ENCODE measurements at places on chromosomes 13 and 19. TPM values are rescaled to one million over a fixed set of nuclear protein-coding genes. Genes with fewer than 3 reads are reported as not detected.

DNA sequence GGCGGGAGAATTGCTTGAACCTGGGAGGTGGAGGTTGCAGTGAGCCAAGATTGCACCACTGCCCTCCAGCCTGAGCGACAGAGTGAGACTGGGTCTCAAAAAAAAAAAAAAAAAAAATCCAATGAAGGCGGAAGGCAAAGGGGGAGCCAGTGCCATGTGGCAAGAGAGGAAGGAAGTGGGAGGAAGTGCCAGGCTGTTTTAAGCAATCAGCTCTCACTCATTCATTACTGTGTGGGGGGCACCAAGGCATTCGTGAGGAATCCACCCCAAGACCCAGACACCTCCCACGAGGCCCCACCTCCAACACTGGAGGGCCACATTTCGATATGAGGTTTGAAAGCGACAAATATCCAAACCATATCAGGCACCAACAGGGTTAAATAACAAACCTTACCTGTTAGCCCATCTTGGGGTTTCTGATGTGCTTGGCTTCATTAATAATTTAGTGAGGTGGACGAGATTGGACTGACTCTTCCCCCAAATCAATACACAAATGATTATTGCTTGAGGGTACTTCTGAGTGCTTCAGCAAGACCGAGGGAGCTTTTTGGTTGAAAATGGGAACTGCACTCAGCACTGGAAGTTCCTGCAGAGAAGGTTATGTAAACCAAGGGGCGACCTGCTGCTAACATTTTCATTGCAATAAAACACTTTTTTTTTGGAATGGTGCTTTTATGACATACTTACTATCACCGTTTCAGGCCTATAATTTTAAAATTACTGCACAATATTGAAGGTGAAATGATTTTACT, 7.5 kb upstream of the LRP3 start:
- no peak overlapping the region for H3K4me3 ChIP-seq
- no peaks in the 10 kb centered on the region for H3K36me3 ChIP-seq
- no peaks in the 10 kb centered on the region for H3K4me1 ChIP-seq
- no peak for DNase-seq
- 0 out of 2 replicates have a peak, but pooled peaks cover 6% of the 10 kb centered on the region for H3K27me3 ChIP-seq
- no peak overlapping the region for H3K27ac ChIP-seq

- H3K4me3 ChIP-seq = no peak overlapping the region
- peaks cover 21% of the 10 kb centered on the region for H3K4me1 ChIP-seq
- no peak for DNase-seq
- H3K36me3 ChIP-seq = no peaks in the 10 kb centered on the region
- no peaks in the 10 kb centered on the region for H3K27me3 ChIP-seq
Measured at GRCh38 chr19:19067276-19068072, 3.7 kb downstream of the SLC25A42 start.

The ZNF100 gene
- 7.7 TPM for total RNA-seq

- H3K36me3 ChIP-seq = no peaks in the 10 kb centered on the region
- no peaks in the 10 kb centered on the region for H3K4me1 ChIP-seq
- DNase-seq = no peak
- no peaks in the 10 kb centered on the region for H3K27me3 ChIP-seq
- no peak overlapping the region for H3K4me3 ChIP-seq
Measured at GRCh38 chr13:68173111-68173510, 943.0 kb upstream of the PCDH9 start.

DNA sequence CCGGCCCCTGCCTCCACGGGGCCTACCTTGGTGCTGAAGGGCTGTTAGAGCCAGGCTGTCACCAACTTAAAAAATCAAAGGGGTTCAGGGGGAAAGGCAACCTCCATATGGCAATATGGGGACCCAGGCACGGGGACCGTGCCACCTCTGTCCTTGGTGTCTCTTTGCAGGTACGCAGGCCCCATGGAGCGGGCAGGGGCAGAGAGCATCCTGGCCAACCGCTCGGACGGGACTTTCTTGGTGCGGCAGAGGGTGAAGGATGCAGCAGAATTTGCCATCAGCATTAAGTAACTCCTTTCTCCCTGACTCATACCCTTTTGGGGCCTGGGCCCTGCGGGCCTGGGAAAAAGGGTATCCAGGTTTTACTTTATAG, 39.6 kb upstream of the ADGRE1 start:
- no peak for DNase-seq
- H3K27me3 ChIP-seq = no peaks in the 10 kb centered on the region
- no peak overlapping the region for H3K4me3 ChIP-seq
- H3K4me1 ChIP-seq = peaks cover 16% of the 10 kb centered on the region

DNA sequence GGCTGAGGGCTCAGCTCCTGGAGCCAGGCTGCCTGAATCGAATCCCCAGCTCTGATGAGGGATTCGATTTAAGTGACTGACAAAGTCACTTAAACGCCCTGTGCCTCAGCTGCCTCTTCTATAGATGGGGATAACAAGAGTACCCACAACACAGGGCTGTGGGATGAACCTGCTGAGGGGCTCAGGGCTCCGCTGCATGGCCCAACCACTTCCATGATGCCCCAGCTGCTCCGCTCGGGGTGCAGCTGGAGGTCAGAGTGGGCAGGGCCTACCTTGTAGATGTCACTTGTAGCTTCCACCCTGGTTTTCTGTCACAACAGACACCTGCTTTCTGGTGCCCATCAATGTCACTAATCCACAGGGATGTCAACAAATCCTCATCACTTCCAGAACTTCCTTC, 39.2 kb downstream of the STK24 start:
- H3K36me3 ChIP-seq = peaks cover 8% of the 10 kb centered on the region
- no peak overlapping the region for H3K4me3 ChIP-seq
- no peak overlapping the region for H3K27ac ChIP-seq

DNA sequence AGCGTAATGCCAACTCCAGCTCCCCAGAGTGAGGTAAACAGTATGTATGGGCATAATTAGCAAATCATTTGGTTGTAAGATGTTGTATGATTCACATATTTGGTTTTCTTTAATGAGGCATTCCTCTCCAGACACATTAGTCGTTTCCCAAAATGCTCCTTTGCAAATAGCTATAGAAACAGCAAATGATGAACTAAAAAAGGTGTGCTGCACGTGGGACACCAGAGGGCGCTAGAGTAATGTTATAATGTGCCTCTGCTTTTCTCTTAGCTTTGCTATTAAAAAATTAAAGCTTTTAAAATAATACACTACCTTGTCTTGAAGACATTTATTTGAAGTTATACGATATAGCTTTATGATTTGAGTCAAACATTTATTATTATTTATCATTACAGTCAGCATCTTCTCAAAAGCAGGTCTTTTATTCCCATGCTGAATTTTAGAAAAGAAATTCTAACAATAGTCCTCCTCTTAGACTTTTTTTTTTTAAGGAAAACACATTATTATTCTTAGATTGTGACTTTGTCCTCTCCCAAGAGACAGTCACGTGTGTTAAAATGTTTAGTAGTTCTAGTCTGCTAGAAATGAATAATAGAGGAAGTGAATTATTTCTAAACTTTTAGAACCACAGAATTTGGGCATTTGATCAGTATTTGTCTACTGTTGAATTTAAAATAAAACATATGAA, 121.6 kb upstream of the FRY start:
- no peaks in the 10 kb centered on the region for H3K36me3 ChIP-seq
- H3K27ac ChIP-seq = no peak overlapping the region
- peaks cover 27% of the 10 kb centered on the region for H3K4me1 ChIP-seq
- H3K4me3 ChIP-seq = no peak overlapping the region
- no peaks in the 10 kb centered on the region for H3K27me3 ChIP-seq

The EPS8L1 gene
- 111 TPM for total RNA-seq

GRCh38 chr19:1125601-1126467, 22.0 kb downstream of the GPX4 start:
- DNase-seq = no peak
- H3K27ac ChIP-seq = no peak overlapping the region
- no peaks in the 10 kb centered on the region for H3K4me1 ChIP-seq
- H3K4me3 ChIP-seq = no peak overlapping the region
- H3K36me3 ChIP-seq = peaks cover 4% of the 10 kb centered on the region
- no peaks in the 10 kb centered on the region for H3K27me3 ChIP-seq

DNA sequence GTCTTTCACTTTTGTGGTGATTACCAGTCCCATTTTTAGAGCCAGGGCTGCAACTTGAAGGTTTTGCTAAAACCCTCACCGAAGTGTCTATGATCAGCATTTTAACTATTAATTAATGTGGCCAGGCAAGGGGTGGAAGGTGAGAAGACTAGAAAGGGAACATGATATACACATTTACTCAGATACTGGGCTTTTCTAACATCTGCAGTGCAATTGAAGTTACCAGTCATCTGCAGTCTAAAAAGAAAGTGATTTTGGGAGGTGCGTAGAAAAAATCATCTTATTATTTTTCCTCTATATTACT, 481 bp downstream of the ALOX5AP start:
- no peak overlapping the region for H3K4me3 ChIP-seq
- DNase-seq = no peak
- H3K27me3 ChIP-seq = no peaks in the 10 kb centered on the region

The CGB5 gene
- 1.9 TPM for total RNA-seq
